ENCODE measurements at places on chromosomes 2 and 18.

DNA sequence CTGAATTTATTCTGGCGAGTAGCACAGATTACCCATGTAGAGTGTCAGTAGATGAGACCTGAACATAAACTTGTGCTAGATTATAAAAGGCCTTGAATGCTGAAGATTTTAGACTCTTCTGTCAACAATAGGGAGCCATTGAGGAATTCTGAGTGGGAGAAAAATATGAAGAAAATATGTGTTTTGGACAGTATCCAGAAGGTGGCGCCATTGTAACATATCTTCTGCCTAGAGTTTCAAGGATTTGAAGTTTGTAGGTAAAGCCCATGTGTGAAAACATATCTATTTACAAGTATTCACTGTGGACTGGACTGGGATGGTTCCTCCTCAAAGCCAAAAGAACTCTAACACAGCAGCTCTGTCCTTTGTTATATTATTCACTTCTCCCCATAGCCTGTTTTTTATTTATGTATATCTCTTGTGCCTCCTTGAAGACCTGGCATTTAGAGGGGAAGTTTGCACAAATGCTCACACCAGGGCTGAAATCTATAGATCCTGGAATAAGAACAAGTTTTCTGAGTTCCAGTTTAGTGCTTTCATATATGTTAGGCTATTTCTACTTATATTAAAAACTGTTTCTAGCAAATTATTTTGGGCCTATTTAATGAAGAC is 124.9 kb downstream of the RDH14 start:
- DNase-seq, result no peak

GRCh38 chr18:50726960-50727589 is 92.7 kb downstream of the MRO start:
- no peak for DNase-seq

- DNase-seq, result no peak
Measured at GRCh38 chr2:20415511-20415918, 31.4 kb upstream of the RHOB start.

DNA sequence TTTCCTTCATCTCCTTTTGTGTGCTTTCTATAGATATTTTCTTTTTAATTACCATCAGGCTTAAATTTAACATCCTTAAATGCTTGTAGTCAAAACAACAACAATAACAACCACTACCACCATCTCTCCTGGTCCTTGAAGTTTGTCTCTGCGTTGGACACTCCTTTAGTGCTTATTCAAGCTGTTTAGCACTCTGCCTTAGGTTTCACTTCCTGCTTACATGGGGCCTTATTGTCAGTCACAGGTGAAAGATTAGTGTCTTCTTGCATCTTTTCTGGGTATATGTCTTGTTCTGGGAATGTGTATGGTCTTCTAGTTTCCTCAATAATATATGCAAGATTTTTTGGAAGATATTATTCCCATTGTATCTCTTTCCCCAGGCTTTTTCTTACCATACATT is 240.1 kb upstream of the NXPH2 start:
- DNase-seq, result no peak

- DNase-seq, result no peak
Measured at GRCh38 chr2:80380736-80381135, 76.2 kb upstream of the LRRTM1 start.

DNA sequence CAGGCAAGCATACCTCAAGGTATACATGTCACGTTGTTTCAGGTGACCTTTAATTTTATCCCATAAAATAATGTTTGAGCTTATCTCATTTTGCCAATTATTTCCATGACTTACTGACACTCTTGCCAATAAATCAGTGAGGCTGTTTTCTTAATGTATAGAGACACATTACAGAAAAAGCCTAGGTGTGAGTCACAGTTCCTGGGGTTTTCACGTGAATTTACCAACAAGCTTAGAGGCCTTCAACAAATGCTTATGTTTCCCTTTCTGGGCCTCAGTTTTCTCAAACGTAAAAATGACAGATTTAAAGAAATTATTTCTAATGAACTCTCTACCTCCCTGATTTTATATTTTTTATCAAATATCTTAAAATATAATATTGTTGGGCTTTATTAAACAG is 517.5 kb upstream of the SPHKAP start:
- no peak for DNase-seq

GRCh38 chr2:31031132-31031706 is 107.0 kb downstream of the GALNT14 start:
- no peak for DNase-seq

- no peak for DNase-seq
Measured at GRCh38 chr2:10022041-10022421, 21.3 kb upstream of the KLF11 start.

DNA sequence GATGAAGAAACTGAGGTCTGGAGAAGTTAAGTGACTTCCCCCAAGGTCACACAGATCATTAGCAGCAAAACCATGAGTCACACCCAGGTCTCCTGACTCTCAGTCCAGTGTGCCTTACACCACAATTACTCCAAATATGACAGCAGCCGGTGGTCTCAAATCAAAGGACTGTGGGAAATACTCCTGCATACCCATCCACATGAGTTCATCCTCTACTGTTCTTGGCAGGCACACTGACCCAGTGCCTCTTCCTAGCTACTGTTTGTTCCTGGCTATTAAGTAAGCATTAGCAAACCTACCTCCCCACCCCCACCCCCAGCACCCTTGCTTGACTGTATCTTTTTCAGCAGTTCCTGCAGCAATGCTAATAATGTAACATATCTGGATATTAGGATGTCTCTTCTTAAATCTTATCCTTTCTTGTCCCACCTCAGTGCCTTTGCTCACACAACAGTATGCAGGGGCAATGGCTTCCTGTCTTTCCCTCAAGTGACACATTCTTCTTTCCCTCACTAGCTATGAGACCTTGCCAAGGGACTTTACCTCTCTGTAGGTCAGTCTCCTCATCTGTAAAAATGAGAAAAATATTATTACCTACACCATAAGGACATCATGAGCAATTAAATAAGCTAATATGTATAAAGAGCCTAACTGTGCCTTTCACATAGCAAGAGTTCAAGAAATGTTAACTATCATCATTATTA is 46.2 kb downstream of the FAM98A start:
- no peak for DNase-seq

DNA sequence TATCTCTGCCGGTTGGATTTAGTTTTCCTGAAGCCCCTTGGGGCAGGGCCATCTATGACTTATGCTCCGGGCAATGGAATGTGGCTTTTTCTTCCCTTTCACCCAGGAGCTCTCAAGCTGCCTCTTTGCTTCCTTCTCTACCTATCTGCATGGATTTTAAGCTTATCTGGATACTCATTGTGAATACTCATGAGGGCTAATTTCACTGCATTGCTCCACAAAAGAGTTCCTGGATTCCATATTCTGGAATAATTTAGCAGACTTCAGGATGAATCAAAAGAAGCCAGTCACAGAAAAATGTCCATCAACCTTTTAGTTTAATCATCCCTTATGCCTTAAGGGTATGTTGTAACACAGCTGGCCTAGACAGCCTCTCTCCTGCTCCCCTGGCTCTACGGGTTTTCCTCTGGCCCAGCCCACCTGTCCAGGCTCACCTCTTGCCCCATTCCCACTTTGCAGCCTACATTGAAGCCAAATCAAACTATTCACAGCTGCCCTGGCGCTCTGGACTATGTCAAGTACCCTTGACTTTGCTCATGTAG is 122.8 kb upstream of the RMDN2 start:
- DNase-seq, result no peak

DNA sequence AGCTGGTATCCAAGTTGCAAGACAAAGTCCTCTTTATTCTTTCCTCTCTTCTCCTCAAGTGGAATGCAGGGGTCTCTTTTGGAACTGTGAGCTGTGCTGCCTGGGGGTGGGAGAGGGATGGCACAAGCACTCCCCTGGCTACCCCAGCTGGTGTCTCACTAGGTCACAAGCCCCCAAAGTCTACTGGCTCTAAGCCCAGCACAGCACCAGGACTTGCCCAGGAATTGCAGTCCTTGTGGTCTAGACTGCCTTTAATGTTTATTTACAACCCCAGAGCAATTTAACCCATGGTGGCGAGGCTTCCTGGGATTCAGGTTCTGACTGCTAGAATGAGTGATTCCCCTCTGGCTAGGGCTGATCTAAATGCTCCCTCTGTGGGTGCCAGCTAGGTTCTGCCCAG is 199.0 kb upstream of the STK17B start:
- no peak for DNase-seq

- no peak for DNase-seq
Measured at GRCh38 chr2:172986040-172986439, 89.6 kb upstream of the MAP3K20 start.

DNA sequence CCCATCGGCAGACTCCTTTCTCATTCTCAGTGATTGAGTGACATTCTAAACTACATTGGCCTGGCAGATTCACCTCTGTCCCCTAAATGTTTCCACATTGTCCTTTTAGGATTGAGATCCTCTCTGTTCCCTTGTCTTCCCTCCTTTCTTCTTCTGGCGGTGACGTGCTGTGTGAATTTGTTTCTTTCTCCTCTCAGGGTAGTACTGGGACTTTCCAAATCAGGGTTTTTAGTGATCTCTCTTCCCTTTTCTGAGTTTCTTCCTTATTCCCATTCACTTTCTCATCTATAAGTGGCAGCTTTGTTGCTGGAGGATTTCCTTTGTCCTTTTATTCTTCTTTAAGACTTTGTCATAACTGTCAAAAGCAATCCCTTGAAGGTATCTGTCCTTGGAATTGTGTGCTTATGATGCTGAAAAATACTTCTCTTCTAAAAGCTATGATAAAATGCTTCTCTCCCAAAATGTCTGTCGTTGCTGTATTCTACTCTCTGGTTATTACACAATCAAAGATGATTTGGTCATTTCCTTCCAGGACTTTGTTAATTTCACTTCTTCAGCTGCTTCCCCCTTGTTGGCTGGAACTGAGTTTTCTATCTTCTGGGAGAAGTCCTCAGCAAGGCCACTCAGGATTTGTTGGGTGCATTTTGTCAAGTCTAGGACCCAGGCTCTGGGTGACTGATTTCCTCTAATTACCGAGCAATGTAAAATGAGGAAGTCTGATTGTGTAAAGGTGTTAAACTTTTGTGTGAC is 4.9 kb upstream of the IL1B start:
- no peak for DNase-seq

GRCh38 chr2:105634198-105634597 is 110.5 kb upstream of the NCK2 start:
- peak; percentile 3 for DNase-seq

DNA sequence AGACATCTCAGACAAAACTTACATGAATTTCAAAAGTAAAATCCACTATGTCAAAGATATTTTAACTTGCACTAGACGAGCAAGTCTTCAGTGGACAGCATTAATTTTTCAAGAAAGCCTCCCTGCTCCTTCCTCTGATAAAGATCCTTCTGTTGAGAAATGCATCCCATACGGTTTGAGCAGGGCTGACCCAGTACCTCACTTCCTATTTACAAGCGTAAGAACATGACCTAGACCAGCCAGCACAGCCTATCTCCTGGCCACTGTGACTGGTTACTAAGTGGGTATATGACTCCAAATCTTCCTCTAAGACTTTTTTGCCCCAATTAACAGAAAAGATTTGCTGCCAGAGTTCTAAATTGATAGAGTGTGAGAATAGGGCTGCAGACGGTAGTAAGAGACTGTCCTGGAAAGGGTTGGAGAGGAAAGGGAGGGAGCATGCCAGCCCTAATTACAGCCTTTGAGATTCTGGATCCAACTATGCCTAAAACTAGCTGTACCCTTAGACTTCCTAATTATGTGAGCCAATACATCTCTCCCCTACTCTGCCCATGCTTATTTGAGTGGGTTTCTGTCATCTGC is 108.4 kb downstream of the PRELID3A start:
- DNase-seq, result no peak

- DNase-seq, result no peak
Measured at GRCh38 chr2:29987146-29987545, 65.8 kb upstream of the ALK start.

DNA sequence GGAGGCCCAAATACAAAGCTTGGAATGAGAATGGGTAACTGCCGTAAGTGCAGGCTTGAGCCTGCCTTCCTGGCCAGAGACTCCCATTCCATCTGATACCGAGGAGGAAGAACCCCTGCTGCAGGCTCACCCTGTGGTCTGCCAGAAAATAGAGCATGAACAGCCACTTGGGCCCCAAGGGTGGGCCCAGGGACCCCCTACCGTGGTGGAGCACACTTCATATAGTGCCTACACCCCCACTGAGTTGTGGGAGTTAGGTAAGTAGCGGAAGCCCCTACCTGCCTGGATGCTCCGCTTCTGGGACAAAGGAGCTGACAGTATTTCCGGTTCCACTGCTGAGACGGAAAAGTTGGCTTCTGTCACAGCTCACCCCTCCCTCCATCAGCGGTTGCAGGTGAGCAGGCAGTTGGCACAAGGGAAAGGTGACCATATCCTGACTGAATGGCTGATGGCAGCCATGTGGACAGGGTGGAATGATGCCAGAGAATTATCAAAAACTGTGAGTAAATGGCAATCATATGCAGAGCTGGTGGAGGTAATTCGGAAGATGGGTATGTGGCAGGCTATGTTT is 11.5 kb upstream of the C2orf42 start:
- DNase-seq, result no peak

DNA sequence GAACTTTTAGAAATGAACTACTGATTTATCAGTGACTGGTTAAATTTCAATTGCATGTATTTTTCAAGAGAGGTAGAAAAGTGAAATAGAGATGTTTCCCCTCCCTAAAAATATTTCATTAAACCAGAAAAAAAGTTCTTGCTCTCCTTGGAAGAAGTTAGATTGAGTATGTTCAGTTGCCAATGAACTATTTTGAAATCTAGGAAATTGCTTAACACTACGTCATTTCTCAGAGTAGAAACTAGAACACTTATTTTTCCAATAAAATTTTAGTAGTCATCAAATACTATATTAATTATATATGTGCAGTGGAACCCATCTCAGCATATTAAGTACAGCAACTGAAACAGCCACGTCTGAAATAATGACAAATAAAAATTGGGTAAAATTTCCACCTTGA is 51.8 kb upstream of the STAT1 start:
- no peak for DNase-seq

- no peak for DNase-seq
Measured at GRCh38 chr2:240033330-240033678, 3.1 kb upstream of the OR6B2 start.

DNA sequence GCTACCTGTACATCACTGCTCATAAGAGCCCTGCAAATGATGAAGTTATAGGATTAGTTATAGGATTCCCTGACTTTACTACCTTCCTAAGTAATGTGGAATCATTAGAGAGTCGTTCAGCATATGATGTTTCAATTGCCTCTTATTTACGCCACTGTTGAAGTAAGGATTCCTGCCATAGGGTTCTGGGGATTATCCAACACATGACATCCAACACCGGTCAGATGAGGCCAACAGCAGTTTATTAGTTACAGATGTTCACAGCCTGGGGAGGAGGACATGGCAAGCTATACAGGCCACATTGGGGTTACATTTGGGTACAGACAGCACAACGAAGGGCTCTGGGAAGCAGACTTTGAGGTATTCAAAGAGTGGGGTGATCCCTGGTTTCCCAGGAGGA is 134.1 kb upstream of the MC4R start:
- no peak for DNase-seq

- peak; percentile 26 for DNase-seq
Measured at GRCh38 chr2:119730671-119731177, 29.0 kb upstream of the PTPN4 start.

DNA sequence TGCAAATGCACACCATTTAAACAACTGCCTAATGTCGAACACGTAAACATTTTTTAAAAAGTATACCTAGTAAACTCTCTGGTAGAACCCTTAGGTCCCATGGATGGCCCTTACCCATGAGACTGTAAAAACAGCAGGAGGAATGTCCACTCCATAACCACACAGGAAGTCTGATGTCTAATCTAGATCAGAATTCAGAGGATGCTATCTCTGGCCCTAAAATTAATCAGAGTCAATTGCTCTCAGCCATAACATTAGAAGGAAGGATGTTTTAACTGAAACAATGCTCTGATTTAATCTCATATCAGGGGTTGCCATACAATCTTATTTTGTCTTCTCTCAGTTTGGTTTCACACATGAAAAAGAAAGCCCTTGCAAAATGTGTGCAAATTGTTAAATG is 416.3 kb upstream of the PIK3C3 start:
- no peak for DNase-seq
